Activated CD8-positive, alpha-beta memory T cell treated with anti-CD3 and anti-CD28 coated beads, Interleukin-2, amount 50 U/mL, for 48 hours (primary cell): ENCODE measurements at places on chromosomes 7 and 10.

GRCh38 chr10:30046476-30046875 is 12.9 kb downstream of the JCAD start:
- no peak for DNase-seq

- no peak for DNase-seq
These were observed 54.4 kb downstream of the ARMH3 start for GRCh38 chr10:102001435-102002068.

DNA sequence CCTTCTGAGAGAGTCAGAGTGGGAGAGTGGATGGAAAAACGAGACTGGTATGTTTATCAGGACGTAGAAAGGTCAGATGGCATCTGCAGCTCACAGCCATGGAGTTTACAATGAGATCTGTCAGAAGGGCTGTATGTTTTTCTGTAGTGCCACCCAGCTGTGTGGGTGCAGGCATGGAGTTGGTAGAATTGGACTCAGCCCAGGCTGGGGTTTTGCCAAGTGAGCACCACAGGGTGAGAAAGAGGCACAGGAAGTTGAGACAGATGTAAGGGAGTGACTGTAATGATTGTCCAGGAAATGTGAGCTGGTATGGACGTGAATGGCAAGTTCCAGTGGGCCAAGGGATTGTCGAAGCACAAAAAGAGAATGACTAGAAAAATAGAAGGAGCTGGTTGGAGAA is 9.1 kb upstream of the ZYX start:
- no peak for DNase-seq

DNA sequence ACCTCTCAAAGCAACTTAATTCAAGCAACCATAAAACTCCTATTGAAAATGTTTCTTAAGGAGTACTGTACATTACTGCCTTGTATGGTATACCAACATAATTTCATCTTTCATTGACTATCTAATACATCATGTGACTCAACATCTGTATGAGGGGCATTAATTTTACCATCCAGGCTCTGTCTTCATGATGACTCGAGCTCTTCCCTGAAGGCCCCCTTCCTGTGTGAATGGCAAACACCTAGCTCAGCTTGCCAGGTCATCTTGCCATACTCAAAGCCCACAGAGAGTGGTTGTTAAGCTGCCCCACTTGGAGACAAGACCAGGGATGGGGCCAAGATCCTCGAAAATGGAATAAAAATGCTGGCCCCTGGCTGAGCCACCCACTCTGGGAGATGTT is 82.4 kb downstream of the SGMS1 start:
- no peak for DNase-seq

DNA sequence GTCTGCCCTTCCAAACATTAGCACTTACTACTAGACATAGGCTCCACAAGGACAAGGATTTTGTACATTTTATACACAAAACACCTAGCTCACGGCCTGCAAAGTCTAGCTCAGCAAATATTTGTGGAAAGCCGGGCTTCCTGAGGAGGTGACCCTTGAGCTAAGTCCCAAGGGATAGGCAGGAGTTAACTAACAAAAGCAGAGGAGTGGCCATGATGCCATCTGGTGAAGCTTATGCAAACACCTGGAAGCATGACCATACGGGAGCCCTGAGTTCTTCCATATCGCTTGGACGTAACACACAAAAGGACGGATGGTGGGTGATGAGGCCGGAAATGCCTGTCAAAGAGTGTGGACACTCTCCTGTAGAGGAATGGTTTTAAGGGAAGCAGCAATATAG is 25.9 kb upstream of the YAE1 start:
- no peak for DNase-seq

DNA sequence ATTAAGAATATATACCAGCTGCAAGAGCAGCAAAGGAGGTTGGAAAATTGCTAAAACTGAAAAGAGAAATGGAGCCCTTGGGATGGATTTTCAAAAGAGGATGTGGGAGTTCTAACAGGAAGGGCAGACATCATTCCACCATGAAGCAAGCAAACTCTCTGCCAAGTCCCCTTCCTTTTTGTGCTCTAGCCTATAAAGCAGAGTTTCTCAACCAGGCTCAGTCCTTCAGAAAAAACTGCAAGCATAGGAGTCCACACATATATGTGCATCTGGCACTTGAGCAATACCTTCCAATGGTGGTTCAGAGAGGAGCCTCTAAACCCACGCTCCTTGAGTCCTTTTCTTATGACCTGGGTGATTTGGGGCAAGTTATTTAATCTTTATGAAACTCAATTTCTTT is 98.6 kb upstream of the MKX start:
- no peak for DNase-seq

DNA sequence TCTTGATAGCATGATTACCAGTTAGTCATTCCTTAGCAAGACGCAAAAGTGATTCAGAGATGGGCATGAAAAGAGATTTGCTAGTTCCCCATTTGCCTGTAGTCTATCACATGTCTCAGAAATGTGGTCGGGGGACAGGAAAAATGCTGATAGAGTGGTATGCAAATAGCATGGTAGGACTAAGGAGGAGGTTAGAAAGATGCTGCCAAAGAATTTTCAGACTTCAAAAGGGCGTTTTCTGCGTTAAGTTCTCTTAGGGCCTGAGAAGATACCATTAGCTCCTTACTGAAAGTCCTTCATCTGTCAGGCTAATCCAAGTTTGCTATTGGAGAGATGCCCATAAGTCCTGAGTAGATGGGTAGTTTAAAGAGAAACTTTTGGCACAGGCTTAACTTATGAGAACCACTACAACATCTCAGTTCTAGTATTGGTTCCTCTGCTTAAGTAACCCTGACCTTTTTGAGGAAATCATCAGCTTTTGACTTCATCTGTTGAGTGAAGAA is 2.7 kb downstream of the CALD1 start:
- DNase-seq, result no peak

DNA sequence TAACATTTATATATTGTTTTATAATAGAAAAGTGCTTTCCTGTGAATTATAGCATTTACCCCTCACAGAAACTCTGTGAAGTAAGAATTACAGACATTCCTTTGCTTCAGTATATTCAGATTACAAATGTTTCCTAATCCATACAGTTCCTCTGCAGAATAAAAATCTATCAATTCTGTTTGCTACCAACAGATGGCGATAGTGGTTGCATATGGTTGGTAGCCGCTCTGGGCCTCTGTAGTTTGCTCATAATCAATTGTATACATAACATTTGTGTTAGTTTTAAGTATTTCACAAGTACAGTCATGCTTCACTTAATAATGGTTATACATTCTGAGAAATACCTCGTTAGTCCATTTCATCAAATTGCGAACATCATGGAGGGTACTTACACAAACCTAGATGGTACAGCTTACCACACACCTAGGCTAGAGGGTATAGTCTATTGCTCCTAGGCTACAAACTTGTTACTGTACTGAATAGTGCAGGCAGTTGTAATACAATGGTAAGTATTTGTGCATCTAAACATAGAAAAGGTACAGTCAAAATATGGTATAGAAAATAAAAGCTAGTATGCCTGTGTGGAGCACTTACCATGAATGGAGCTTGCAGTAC is 94.4 kb upstream of the STEAP4 start:
- no peak for DNase-seq
